ENCODE measurements at places on chromosomes 4 and X.

DNA sequence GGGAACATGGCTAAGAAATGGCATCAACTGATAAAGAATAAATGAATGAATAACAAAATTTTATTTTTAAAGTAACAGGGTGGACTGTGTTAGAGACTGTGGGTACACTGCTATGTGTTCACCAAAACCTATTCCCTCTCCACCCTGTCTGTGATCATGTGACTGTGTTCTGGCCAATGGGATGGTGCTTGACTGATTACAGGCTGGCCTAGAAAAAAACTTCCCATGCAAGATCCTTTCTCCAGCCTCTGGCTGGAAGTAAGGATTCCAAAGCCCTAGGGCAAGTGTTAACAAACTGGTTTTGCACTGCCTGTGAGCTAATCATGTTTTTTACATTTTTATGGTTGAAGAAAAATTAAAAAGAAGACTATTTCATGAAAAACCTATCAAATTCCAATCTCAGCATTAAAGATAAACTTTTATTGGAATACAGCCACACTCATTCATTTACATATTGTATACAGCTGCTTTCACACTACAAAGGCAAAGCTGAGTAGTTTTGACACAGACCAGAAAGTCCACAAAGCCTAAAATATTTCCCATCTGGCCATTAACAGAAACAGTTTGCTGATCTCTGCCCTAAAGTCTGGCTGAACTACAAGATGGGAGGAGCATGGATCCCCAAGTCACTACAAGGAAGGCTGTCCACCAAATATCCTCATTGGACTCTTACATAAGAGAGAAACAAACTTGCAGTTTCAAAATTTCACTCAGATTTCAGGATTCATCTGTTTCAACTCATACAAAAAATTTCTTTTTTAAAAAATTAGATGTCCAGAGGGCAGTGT, 133.2 kb downstream of the ARHGAP6 start:
- DNase-seq: no peak
- no peaks in the 10 kb centered on the region for H3K36me3 ChIP-seq
- H3K27me3 ChIP-seq: no peaks in the 10 kb centered on the region
- H3K4me3 ChIP-seq: no peak overlapping the region
- H3K4me1 ChIP-seq: no peaks in the 10 kb centered on the region
- no peak overlapping the region for H3K27ac ChIP-seq

GRCh38 chr4:25658357-25658771, 2.7 kb downstream of the SLC34A2 start:
- no peak for DNase-seq
- H3K27me3 ChIP-seq: peaks cover 17% of the 10 kb centered on the region
- no peaks in the 10 kb centered on the region for H3K36me3 ChIP-seq
- no peaks in the 10 kb centered on the region for H3K4me1 ChIP-seq
- no peak overlapping the region for H3K27ac ChIP-seq

DNA sequence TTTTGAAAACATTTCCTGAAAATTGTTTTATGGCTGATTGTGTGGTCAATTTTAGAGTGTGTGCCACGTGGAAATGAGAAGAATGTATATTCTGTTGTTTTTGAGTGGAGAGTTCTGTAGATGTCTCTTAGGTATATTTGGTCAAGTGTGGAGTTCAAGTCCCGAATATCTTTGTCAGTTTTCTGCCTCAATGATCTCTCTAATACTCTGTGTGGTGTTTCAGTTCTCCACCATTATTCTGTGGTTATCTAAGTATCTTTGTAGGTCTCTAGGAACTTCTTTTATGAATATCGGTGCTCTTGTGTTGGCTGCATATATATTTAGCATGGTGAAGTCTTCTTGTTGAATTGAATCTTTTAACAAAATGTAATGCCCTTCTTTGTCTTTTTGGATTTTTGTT, 113.3 kb downstream of the LINC00632 start:
- no peak for DNase-seq
- H3K4me1 ChIP-seq: no peaks in the 10 kb centered on the region
- H3K36me3 ChIP-seq: no peaks in the 10 kb centered on the region
- no peaks in the 10 kb centered on the region for H3K27me3 ChIP-seq
- no peak overlapping the region for H3K27ac ChIP-seq

DNA sequence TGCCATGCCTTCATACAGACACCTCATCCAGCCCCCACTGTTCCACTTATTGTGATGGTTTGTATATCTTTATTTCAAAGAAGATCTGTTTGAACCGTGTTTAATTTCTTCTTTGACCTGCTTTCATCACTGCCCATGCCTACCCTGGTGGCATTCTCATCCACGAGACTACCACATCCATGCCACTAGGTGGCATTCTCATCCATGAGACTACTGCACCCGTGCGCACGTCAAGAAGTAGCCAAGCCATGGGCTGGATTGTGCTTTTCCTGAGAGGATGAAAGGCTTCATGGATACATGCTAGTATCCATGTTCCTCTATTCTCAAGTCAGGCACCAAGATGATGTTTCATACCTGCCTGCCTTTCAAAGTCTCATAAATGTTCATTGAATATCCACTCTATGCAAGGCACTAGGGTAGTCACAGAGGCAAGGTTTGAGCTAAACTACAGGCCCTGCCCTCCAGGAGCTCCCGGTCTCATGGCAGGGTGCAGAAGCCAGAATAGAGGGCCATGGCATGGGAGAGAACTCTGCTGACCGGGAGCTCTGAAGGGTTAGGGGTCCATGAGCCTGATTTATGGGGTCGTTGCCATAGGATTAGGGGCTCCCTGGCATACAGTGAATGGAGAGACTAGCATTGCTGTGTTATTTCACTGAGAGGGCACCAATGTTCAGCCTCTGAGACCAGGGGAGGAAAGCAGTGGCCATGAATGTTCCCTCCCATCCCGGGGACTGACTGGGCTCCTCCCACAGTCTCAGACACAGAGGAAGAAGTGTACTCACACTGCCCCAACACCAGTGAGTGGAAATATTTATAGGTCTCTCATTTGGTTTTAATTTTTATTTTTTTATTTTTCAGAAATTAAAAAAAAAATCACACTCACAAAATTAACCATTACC, 24.8 kb upstream of the EOLA2 start:
- no peak overlapping the region for H3K4me3 ChIP-seq
- peaks cover 18% of the 10 kb centered on the region for H3K36me3 ChIP-seq
- peak; percentile 34 for DNase-seq
- H3K27ac ChIP-seq: no peak overlapping the region

- peaks cover 55% of the 10 kb centered on the region for H3K4me1 ChIP-seq
- H3K27me3 ChIP-seq: no peaks in the 10 kb centered on the region
- H3K4me3 ChIP-seq: no peak overlapping the region
- no peaks in the 10 kb centered on the region for H3K36me3 ChIP-seq
These were observed 37.3 kb downstream of the TSC22D3 start for GRCh38 chrX:107738272-107738671.
